ENCODE measurements at places on chromosomes 7 and 10.

GRCh38 chr7:130290745-130291144, 2.2 kb upstream of the CPA4 start:
- no peak for DNase-seq

GRCh38 chr7:75969182-75969581, 25.2 kb downstream of the TMEM120A start:
- DNase-seq, result peak; percentile 45

GRCh38 chr10:69318867-69319727, 40.8 kb downstream of the HK1 start:
- DNase-seq, result no peak

DNA sequence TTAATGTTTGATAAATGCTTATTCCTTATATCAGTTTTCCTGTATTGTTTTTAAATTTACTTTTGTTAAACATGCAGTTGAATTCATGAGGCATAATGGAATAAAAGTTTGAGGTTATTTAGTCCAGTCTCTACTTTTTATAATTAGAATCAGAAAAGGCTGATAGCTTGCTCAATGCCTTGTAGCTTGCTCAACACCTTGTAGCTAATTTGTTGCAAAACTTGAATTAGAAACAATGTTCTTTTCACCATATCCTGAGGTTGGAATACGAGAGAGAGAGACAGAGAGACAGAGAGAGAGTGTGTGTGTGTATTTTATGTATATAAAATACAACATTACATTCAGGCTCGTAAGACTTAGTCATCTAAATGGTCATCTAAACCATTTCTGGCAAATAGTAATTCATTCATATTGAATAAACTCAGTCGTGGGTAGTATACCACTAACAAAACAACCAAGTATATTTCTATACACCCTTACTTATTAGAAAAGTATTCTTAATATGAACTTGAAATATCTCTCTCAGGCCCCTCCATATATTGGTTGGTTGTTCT, 243.5 kb downstream of the ADK start:
- DNase-seq, result no peak

GRCh38 chr10:92801978-92802872, 46.1 kb upstream of the EXOC6 start:
- DNase-seq, result no peak

GRCh38 chr10:119461923-119462322, 80.6 kb downstream of the RGS10 start:
- no peak for DNase-seq

- no peak for DNase-seq
These were observed 72.6 kb downstream of the JAZF1 start for GRCh38 chr7:28107960-28108359.

DNA sequence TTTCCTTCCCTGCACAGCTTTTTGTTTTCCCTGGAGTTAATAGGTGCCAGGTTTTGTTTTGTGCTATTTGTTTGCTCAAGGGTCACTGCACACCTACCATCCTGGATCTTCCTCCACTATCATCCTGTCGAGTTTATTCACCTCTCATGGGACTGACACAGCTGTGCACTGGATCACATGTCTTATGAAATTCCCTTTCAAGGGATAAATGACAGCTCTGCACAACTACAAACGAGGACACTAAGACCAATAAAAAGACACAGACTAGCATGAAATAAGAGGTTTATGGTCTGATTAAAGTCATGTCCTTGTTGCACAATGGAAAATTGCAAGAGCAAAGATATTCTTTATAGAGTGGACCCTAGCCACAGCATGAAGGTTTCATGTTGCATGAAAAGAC, 76.7 kb upstream of the SFMBT2 start:
- no peak for DNase-seq

GRCh38 chr10:102264371-102264770, 19.0 kb downstream of the GBF1 start:
- DNase-seq, result no peak

DNA sequence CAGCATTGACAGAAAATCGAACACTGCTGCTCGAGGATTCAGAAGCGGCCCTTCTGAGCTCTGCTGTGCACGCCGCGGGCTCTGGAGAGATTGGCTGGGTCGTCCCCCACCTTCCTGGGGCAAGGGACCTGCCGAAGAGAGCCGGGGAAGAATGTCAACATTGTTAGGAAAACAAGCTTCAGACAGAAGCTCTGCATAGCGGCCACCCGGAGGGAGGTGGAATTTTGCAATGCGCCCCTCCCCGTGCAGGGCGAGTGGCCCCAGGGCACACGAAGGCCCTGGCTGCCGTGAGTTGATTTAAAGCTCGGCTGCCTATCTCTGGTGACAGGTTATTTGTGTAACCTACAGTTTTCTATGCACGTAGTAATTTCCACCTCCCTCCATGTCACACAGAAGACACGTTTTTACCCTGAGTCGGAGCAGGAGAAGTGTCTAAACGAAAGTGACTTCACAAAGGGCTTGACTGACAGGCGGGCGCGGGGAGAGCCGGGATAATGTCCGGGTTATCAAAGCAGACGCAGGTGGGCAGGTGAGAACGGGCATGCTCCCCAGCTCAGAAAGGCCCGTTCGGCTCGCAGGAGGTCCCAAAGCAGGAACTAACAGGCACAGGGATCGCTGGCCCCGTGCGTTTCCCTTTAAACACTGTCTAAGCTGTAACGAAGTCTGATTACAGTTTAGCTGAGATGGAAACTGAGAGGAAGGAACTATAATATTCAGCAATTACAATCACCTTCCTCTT, 84.6 kb downstream of the PDGFA start:
- DNase-seq, result no peak

DNA sequence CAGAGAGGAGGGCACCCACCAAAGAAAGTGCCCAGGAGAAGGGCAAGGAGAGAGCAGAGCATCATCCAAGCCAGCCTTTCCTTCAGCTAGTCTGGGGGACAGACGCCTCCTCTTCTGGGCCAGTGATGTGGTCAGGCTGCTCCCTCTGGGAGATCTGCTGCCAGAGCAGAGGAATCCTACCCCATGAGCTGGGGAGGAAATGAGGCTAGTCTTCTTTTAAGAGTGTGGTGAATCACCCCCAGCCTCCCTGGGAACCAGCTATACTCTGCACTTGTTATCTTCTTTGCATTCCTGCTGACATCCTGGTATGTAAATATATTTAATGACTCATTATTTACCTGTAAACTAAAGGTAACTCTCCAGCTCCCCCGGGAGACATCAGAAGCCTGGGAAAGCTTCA, 41.6 kb upstream of the EPHB6 start:
- no peak for DNase-seq

DNA sequence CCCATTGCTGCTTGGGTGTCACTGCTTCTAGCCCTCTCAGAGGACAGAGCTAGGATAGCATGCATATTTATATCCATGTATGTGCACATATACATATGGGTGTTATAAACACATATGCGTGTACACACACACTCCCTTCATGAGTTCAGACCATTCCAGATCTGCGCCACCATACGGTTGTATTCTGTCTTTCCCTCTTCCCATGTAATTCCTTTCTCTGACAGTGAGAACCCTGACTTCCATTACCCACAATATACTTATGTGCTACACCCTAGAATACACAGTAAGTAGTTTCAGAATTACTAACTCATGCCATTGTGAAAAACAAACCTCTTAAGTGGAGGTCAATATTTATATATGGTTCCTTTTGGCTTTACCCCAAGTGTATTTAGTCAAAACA, 116.6 kb upstream of the SAMD8 start:
- DNase-seq, result no peak

All from COLO829 (cell line).